ENCODE measurements at places on chromosomes 7 and 10. TPM values are rescaled to one million over a fixed set of nuclear protein-coding genes. Genes with fewer than 3 reads are reported as not detected.

IGF2BP3 gene
- 99.3 TPM for total RNA-seq

MAGI2 gene
- 5.7 TPM for total RNA-seq

STX1A gene
- total RNA-seq = 27.3 TPM

ENTPD1 gene
- total RNA-seq = 1.0 TPM

CXCL12 gene
- 137 TPM for total RNA-seq

HTRA1 gene
- total RNA-seq = 12.9 TPM

MYPN gene
- 0.14 TPM for total RNA-seq

CCDC136 gene
- 44.2 TPM for total RNA-seq

ACSL5 gene
- 13.9 TPM for total RNA-seq
